ENCODE measurements at places on chromosomes 2 and 18.

- no peak for DNase-seq
Measured at GRCh38 chr2:1742681-1743395, 1.5 kb downstream of the PXDN start.

DNA sequence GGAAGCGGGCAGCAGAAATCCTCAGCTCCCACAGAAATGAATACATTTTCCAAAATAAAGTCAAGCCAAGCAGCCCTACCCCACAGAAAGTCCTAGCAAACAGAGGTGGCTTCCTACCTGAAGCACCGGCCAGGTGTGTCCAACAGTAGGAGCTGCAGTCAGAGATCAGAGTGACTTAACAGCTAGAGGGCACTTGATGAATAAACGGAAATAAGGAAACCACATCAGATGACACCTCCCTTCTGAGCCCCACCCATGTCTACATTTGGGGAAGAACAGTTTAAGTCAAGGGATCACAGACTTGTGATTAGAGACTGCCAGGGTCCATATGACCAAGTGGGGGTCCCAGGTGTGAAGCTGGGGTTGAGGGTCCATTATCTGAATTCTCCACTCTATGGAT lies at the start of gene CXCR1:
TSS of gene CXCR1 (minus strand) at position 172 of the 400 bp plus-strand sequence. CDS start 1,751 bp downstream, outside the sequence.
- DNase-seq: no peak

DNA sequence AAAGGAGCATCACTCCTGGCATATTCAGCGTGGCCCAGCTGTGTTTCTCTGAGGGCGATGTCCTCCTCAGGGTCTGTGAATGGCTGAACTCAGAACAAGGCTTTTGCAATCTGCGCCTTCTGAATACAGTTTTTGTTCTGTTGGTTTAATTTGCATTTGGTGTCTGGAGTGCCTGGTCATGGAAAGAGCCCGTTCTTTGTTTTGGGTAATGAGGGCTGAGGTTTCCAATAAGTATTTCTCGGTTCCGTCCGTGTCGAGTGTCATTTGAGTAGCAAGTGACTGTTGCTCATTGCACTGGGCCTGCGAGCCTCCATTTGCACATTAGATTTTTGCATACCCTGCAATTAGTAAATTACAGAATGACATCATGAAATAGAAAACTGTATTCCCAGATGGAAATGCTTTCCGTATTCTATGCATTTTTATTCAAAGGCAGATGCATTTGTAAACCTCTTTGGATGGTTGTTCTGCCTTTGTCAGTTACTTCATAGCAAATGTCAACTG lies 57.3 kb downstream of the NEDD4L start:
- no peak for DNase-seq

GRCh38 chr18:13279181-13280069 lies 60.9 kb downstream of the LDLRAD4 start:
- no peak for DNase-seq

GRCh38 chr2:24559473-24560113 lies 68.5 kb downstream of the NCOA1 start:
- no peak for DNase-seq

DNA sequence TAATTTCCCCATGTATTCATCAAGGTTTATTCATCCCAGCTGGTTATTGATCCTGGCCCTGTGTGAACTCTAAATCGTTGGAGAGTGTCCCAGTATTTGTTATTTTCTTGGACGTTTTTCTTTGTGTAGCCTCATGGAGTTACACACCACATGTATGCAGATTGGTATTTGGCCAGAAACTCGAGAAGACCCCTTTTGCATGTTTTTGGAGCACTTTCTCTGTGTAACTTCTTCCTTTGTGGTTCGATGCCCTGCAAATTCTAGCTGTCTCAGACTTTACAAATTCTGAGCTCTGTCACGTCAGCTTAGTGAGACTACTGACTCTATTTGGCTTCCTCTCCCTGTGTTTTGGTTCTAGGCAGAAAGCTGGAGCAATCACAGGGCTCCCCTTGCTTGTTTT lies 198.7 kb downstream of the MCFD2 start:
- DNase-seq: no peak

DNA sequence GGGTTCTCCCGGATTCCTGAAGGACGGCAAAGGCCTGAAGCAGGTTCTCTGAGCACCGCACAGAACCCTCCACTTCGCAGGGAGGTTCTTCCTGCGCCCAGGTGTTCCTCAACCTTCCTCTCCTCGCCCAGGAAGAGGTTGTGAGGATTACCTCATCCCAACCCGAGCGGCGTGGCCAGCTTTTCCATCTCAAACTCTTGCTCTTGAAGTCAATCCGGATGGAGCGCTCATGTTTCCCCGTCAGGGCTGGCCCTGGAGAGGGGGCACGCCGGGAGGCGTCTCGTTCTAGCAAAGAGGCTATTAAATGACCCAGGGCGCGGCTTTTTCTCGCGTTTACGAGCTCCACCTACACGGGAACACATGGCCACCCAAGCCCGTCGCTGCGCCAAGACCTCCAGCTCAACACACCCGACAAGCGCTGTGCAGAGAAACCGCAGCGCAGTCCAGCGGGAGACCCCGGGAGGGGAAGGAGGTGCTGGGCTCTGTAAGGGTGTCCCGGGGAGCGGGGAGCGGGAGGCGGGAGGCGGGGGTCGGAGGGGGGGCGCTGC lies 540 bp upstream of the RAB10 start:
- no peak for DNase-seq

DNA sequence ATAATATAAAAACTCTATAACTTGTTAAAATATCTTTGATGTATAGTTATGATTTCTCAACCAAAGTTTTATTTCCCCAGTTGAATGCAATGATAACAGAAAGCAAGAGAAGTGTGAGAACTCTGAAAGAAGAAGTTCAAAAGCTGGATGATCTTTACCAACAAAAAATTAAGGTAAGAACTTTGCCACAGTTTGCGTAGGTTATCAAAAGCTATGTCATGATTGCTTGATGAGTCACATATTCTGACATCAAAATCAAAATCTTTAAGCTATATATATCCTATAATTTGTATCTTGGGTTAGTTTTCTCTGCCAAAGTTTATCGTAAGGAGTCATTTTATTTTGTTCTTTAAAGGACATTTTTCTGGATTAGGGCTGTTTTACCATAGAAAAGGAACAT lies 35.0 kb downstream of the NDC80 start:
- DNase-seq: no peak

GRCh38 chr2:174635015-174635593 lies 37.5 kb upstream of the WIPF1 start:
- DNase-seq: no peak

DNA sequence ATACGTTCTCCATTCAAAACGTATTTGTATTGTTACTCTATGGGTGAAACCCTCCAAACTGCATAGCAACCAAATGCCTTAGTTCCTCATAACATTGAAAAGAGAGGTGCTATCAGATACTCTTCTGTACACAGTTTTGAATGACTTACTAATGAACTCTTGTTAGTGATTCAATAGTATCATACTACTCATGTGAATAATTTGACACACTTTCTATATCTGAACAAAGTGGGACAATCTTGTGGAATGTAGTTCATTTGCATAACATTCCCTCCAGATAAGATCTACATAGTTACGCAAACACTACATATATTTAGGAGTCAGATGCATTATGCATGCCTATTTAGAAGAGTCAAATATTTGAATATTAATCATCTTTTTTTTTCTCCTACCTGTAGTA lies 232.0 kb upstream of the NRXN1 start:
- DNase-seq: no peak

DNA sequence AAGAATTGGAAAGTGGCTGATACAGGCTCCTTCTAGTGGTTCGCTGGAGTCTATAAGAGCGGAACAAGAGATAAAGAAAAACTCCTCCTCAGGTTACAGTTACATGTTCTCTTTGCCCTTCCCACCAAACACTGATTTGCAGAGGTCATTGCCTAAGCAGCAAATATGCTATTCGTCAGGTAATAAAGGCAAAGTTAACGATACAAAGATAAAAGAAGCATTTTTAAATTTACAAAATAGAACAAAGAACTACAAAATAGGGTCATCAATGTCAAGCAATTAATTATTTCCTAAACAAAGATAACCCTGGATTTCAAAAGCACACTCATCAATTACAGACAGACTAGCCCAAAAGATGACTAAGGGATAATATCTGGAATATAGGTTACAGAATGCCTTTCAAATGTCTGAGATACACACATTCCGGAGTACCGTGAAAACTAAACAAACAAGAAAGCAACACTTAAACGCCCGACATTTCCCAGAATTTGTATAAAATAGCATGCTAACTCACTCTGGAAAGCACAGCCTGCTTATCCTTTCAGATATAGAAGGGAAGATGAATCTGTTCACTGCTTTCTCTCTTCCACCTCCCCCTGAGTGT lies 186.4 kb downstream of the MREG start:
- DNase-seq: no peak

DNA sequence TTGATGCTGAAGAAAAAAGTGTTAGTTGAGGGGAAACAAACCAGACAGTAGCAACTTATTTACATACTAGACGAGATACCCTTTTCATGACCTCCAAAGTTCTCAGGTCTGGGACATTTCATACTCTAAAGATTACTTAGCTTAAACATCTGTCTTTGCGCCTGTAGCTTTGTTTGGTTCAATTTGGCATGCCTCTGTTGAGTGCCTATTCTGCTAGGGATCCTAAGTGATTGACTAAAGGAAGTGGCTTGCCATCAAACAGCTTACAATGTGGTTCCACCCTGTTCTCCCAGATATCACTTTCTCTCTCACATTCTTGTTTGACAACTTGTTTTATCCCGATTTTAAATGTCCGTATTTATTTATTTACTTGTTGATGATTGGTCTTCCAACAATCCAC lies 488.8 kb downstream of the PARD3B start:
- no peak for DNase-seq

DNA sequence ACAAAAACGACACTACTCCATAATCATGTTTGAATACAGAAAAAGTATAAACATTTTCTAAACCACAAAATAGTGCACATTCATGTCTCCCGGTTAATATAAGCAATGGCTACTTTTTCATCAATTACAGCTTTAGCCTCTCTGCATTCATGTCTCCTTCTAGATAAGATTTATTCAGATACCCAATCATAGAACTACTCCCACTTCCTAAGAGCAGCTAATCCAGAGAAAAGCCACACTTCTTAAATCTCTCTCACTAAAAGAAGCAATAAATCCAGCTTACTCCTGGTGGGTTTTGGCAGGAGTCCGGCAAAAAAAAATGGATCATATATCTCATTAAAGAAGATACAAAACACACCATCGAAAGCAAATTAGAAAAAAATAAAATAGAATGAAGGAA lies 20.1 kb downstream of the DSEL start:
- no peak for DNase-seq

DNA sequence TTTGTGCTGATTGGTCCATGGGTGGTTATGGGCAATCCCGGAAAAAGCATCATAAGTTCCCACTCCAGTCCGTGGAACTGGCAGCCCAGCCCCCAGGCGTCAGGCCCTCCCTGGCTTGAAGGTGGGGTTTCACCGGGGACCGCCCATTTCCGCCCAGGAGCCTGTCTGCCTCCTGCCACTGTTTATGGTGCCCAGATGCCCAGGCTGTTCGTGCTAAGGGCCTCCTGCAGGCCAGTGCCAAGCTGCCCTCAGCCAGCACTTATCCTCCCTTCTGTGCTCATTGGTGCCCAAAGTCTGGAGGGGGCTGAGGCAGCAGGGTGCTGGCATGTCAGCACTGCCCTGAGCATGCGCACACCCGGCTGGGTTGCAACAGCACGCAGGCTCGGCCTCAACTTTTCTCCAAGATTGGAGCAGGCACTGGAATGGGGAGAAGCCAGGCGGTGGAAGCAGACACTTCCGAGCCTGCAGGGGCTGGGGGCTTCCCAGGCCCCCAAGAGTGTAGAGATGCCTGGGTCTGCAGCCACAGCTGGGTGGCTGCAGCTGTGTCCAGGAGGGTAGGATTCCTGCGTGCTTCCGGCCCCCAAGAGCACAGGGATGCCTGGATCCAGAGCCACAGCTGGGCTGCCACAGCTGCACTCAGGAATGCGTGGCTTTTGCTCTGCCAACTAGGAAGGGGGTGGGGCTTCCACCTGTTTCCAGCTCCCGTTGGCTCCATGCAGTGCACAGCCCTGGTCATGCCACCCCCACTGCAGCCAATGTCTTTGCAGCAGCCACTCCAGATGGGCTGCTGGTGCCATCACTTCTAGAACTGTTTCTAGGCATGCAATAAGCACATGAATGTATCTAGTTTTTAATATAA lies 74.0 kb downstream of the AGPS start:
- DNase-seq: no peak

DNA sequence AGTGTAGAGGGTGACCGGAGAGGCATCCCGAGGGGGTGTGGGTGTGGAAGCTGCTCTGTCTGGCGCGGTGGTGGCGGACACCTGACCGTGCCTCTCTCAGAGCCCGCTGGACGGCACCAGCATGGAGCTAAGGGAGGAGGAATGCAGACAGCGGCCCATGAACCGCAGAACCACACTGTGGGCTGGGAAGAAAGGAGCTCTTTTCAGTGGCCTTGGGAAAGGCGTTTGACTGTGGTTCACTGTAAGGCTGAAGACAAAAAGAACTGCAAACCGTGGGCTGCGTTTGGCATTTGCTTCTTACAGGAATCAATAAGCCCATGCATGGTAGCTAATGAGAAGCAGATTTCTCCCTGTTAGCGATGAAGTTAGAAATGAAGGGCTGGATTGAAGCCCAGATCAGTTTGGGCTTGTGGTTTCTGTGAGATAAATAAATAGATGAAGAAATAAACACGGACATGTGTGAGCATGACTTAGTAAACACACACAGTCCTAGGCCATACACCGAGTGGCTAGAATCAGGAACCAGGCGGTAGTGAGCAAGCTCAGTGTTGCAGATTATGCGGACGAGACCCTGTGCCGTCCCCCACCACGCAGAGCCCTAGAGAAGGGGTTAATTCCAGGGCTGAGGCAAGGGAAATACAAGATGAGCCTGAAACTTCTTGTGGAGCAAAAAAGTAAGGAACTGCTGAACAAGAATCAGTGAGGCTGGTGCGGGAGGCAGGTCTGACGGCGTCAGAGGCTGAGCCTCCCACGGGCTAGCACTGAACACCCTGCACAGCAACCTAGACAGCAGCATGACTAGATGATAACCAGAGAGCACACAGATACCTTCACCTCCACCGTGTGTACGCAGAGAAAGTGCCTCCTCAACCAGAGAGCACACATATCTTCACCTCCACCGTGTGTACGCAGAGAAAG lies 29.3 kb upstream of the NFATC1 start:
- DNase-seq: no peak

GRCh38 chr2:213015387-213016165 lies 135.8 kb downstream of the IKZF2 start:
- no peak for DNase-seq

- DNase-seq: no peak
Measured at GRCh38 chr2:61363580-61363979, 107.3 kb downstream of the USP34 start.

- DNase-seq: no peak
Measured at GRCh38 chr18:55515214-55515613, 72.8 kb downstream of the TCF4 start.

GRCh38 chr2:170813611-170814532 lies 2.8 kb upstream of the GAD1 start:
- DNase-seq: no peak

GRCh38 chr18:74528913-74529312 lies 5.4 kb upstream of the CNDP1 start:
- DNase-seq: no peak

- DNase-seq: no peak
Measured at GRCh38 chr18:51350081-51350480, 152.6 kb upstream of the MEX3C start.

- no peak for DNase-seq
Measured at GRCh38 chr2:230218421-230218820, 1.4 kb downstream of the SP110 start.

All from activated CD8-positive, alpha-beta memory T cell treated with anti-CD3 and anti-CD28 coated beads for 1 hour (primary cell).